Dorsolateral prefrontal cortex (tissue), 122 donors: ENCODE measurements at places on chromosomes 3 and 15.

DNA sequence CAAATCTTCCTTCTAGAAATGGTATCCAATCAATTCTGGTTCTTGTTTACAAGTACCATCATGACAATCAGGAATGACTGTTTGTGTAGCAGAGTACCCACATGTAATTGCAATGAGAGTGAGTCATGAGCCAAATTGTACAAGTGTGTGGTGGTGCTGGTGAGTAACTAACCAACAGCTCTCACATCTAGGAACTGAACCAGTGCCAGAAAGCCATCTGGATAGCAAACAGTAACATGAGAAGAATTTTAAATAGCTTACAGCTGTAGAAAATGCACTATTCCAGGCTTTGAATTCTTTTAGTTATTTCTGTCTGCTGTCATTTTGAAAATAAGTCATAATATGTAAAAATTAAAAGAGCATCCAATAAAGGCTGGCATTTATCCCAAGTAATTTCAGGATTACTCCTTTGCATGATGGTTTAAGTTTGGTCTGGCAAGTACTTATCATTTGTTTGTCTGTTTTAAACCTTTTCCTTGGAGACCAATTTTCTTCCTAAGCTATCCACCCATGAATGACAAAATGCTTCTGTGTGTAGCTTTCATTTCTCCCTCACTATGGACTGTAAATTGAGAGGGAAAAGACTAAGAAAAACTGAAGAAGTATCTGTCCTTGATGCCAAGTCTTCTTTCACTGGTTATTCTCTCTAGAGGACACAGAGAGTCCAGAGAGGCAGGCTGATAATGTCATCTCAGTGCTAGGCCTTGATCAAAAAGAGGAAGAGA, 60.0 kb downstream of the PIK3CB start:
- peak; percentile 88 for DNase-seq

DNA sequence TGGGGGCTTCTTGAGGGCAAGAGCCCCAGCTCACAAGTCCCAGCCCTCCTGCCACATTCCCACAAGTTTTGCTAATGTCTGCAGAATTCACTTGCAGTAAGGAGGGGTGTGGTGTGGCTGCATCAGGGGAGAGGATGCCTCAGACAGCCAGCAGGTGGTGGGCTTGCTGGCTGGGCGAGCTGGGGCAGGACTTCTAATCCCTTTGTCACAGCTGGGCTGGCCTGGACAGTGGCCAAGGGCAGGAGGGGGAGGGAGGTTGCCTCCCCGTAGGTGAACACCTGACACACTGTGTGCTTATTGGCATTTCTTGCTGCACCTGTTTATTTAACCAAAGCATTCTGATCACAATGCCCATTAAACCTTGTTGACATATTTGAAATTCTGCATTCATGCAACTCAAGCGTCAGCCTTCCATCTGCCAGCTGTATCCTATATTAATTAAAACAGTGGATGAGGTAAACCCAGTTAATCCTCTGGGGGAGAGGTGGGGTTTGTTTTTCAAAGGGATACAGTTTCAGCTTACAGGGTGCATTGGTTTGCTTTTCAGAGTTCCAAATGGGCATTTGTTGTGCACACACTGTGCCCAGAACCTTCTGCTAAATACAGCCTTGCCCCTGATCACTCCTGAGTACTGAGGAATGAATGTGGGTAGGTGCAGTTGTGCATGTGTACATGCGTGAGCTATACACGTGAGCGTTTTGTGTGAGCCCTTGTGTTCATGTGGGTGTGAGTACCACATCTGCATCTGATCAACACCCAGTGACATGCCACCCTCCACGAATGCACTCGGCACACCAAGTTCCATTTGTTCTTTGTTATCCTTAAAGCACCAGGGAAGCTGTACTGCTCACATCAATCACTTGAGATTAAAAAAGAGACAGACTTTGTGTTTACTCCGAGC, 268.7 kb downstream of the XXYLT1 start:
- peak; percentile 32 for DNase-seq

DNA sequence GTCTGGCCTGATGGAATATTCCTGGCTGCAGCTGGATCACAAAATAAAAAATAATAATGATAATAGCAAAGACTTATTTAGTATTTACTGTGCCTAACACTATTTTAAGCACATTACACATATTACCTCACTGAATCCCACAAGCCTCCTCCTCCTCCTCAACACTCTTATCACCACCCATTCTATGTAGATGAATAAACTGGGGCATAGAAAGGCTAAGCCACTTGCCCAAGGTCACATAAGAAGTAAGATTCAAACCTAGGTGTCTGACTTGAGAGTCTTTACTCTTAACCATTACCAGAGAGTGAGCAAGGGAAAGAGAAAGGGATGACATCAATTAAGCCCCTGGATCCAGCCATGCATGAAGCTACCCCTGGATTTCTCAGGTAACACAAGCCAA, 493.1 kb downstream of the SHQ1 start:
- DNase-seq, result no peak

DNA sequence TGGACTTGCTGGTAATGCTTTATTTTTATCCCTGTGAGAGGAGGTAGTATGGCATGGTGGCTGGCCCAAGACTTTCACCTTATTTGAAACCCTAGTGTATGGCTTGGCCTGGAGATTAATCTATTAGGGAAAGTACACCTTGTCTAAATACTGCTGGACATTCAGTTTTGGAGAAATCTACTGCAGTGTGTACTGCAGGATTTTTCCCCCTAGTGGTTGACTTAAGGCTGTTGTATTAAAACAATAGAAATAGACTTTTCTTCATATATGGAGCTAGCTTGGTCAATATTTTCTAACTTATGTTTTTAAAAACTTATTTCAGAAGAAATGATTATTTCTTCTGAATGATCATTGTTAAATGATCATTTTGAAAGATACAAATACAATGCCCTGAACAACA, 13.9 kb upstream of the SLITRK3 start:
- no peak for DNase-seq

- no peak for DNase-seq
Observed at GRCh38 chr15:90691982-90692773, 25.0 kb upstream of the BLM start.

GRCh38 chr3:186237915-186238314, 124.1 kb downstream of the DGKG start:
- no peak for DNase-seq
